ENCODE measurements at places on chromosomes 2 and 18.

DNA sequence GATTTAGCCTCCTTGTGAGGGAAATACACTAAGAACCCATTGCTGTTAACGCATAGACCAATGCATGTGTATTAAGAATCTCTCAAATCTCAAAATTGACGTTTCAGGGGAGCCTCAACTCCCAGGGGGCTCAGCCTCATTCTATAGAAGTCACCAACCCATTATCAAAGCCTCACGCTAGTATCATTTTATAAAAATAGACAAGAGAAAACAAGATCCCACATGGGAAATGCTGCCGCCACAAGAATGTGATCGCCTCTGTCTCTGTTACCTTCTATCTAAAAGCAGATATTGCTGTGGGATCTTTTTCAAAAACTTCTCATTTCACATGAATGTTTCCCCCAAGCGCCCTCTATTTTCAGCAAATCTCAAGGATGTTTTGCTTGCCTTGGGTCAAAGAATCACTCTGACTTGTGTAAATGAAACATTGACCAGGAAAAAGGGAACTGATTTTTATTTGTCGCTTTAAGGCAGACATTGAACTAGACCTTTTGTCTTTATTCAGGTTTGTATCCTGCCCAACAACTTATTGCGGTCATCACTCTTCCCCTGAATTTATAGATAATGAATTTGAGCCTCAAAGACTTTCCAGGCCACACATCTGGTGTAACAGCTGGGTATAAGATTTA, 679.0 kb upstream of the ID2 start:
- DNase-seq = no peak

- DNase-seq = no peak
Observed at GRCh38 chr2:190843890-190844699, 36.5 kb upstream of the GLS start.

- DNase-seq = no peak
Observed at GRCh38 chr2:176504440-176504839, 235.2 kb downstream of the MTX2 start.

- no peak for DNase-seq
Observed at GRCh38 chr2:7539760-7540159, 622.5 kb downstream of the RNF144A start.
